ENCODE measurements at places on chromosomes 3 and 15.

DNA sequence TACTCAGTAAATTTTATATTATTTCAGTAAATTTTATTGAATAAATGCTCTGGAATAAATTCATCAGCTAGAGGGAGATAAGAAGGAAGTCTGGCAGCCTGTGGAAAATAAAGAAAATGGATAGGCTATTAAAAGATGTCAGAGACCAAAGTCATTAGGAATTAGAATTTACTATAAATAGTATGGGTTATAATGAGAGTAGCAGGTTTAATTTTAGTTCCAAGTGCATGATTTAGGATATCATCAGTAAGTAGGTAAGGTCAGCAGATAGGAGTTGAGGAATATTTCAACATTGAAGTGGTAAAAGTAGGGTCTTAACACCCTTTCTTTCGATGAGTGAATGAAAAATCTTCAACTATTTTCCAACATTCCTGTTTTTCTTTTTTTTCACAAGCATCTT, 64.6 kb downstream of the SNRPN start:
- DNase-seq: no peak

- no peak for DNase-seq
Measured at GRCh38 chr15:66154581-66154980, 99.0 kb downstream of the MEGF11 start.

DNA sequence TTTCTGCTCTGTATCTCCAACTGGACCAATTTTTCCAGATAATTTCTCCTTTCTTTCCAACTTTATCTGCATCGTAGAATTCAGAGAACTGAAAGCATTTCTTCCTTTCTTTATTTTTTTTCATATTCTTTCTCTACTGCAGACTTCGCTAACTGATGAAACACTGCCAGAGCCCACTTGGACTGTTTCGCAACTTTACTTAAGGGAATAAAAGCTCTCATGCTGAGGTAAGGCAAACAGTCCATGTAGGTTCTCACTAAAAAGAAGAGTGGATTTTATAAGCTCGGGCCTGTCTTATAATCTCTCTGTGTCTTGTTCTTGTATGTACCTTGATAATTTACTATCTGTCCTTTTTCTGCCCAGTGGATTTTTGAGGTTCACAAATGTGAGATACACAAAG, 163.5 kb downstream of the CNTN4 start:
- DNase-seq: no peak

- DNase-seq: no peak
Measured at GRCh38 chr3:60344340-60344739, 906.9 kb downstream of the FHIT start.

GRCh38 chr3:97778152-97778551, 13.6 kb downstream of the ARL6 start:
- no peak for DNase-seq

Data from amniotic stem cell (primary cell).